Bone marrow (tissue), 2 donors: ENCODE measurements at places on chromosomes 12 and 14.

DNA sequence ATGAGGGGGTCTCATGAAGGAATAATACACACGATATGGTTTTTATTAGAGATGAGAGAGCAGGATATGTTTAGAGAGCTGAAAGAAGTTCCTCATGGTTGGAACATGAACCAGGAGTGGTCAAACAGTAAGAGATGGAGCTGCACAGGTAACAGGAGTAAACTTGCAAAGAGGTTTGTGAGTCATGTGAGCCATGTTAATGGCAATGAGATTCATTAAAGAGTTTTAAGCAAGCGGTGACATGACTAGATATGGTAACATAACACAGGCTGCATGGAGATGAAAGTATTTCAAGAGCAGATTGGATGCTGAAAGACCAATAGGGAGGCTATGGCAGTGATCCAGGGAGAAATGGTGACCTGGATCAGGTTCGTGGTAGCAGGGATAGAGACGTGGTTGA, 62.6 kb upstream of the SSTR1 start:
- DNase-seq, result no peak

DNA sequence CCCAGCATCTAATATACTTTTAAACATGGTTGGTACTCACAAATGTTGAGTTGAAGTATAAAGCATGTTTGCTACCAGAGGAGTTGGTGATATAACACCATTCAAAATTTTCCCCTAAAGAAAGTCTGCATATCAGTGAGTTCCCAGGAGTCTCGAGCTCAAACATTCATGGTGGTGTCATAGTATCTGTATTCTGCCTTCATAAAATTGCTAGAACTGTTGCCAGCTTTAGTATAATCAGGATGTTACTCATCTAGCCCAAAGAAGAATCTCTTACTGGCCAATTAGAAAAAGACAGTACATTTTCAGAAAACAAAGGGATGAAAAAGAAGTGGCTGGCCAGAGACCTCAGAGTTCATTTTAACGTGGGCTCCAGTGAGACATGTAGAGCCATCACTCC, 374.7 kb downstream of the KCNH5 start:
- DNase-seq, result no peak

- no peak for DNase-seq
These were observed 6.8 kb upstream of the HNF1A start for GRCh38 chr12:120971299-120972180.

DNA sequence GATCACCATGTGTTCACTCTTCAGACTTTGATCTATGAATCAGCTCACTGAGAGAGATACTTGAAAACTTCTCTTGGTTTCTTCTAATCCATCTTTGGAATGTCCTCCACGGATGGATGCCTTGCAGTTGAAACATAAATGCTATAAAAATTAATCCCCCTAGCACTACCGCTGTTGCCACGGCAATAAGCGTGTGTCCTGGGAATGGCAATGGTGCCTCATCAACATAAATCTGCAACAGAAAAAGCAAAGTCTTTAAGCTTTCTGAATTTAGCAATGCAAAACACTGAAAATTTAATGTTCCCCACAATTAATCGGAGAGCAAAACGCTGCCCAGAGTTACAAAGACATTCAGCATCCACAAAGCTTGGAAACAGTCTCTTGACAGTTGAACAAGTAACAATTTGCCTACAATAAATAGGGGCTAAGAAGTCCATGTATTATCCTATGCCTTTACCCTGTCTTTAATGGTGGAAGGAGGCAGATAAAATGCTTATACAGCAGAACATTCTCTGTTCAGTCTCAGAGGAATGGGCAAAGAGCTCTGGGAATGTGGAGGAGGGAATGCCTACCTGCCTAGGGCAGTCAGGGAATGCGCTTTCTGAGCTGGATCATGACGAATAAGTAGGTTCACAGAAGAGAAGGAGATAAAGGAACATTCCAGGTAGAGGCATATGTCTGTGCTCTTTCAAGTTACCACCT, 70.9 kb upstream of the PPP4R3A start:
- DNase-seq, result no peak

DNA sequence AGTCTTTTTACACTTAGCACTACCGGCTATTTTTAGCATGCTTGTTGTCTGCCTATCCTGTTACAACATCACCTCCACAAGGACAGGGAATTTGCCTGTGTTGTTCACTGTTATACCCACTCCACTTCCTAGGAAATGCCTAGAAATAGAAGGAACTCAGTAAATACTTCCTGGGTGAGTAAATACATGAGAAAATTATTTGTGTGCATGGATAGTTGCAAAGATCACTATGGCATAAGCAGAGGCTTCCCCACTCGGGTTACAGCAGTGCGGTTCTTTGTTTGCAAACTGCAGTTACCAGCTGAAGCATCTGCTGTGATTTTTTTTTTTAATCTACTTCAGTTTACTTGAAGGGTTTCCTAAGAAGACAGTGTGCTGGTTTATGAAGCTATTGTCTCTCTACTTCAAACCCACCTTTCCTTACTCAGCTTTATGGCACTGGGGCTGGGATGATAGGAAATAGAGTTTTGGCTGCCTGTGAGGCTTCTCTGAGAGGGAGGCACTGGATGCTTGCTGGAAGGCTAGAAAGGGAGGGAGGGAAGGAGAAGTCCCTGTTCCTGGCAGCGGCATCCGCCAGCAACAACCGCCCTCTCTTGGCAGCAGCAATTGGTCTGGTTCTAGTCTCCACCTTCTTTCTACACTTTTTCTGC, 29.0 kb downstream of the PDE6H start:
- DNase-seq, result no peak

DNA sequence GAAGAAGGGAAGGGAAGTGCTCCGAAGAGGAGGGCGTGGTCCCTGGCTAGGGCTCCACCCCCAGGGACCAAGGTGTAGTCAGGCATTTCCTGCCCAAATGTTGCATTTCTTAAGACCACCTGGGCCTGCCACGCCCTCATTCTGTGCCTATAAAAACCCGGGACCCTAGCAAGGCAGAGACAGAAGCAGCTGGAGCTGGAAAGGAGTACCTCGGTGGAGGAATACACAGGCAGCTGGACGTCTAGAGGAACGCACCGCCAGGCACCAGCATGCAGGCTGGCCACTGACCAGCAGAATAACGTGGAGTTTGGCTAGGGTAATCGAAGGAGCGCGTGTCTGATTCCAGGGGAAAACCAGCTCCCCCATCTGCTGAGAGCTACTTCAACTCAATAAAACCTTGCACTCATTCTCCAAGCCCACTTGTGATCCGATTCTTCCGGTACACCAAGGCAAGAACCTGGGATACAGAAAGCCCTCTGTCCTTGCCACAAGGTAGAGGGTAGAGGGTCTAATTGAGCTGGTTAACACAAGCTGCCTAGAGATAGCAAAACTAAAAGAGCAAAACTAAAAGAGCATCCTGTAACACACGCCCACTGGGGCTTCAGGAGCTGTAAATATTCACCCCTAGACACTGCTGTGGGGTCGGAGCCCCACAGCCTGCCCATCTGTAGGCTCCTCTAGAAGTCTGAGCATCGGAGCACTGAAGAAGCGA, 21.0 kb downstream of the CFL2 start:
- DNase-seq, result no peak
